ENCODE measurements at places on chromosomes 7 and 10. TPM values are rescaled to one million over a fixed set of nuclear protein-coding genes. Genes with fewer than 3 reads are reported as not detected.
A peak's percentile ranks its signal among the peaks of the same experiment; 100 is the strongest.

DNA sequence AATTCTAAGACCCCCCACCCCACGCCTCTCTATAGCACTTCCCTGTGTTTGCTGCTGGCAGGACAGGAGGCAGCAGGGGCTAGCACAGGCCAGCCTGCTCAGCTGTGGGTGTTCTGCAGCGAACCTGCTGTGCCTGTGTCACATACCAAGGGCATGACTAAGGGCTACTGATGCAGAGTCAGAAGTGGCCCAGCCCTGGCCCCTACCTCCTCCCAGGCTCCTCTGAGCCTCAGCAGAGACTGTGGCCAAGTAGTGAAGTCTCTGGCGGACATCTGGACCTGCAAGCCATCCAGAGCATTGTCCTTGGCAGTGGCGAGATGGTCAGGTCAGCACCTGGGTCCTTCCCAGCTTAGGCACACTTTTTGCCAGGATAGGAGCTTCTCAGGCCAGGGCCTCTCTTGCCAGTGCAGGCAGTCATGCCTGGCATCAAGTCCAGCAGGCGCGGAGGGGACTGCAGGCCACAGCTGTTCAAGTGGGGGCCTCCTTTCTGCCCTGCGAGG is 116.3 kb upstream of the RET start:
- DNase-seq = no peak

DNA sequence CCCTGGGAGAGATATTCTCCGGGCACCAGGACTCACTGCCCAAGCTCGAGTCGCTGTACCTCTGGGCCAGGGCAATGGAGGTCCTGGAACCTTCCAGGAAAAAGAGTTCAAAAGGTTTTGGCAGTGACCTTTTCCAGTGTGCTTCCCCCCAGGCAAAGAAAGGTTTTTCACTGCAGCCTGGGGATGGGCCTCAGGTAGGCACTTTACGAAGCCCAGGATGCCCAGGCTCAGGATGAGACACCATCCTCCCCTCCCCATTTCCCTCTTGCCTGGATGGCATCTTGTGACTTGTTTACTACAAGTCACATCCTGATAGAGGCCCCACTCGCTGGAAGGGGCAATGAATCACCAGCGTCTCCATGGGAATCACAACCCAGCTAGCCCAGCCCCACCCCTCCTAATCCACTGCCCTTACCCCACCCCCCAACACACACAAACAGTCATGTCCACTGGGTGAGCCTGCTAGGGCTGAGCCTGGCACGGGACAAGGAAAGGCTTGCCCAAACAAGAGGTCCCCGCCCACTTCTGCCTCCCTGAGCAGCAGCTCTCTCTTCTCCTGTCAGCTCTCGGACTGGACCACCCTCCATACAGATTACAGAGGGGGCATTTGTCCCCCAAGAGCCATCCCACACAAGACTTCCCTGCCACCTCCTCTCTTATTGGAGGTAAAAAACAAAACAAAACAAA is 93.8 kb upstream of the SMNDC1 start:
- DNase-seq = no peak

DNA sequence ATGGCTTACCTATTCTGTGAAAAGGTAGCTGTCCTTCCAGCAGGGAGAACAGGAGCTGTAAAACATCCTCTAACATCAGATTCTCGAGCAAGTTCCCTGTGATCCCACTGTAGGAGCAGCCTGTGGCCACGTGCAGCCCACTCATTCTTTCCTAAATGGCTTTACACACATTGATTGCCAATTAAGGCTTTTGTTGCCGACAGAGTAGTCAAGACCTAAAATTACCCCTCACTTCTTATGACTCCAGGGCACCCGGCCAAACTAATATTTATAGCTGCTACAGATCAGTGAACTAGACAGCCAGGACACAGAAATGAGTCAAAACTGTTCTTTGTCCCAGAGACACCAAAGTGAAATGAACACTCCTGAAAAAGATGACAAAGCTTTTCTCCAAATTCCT is 832.1 kb downstream of the SORCS3 start:
- no peak for DNase-seq

DNA sequence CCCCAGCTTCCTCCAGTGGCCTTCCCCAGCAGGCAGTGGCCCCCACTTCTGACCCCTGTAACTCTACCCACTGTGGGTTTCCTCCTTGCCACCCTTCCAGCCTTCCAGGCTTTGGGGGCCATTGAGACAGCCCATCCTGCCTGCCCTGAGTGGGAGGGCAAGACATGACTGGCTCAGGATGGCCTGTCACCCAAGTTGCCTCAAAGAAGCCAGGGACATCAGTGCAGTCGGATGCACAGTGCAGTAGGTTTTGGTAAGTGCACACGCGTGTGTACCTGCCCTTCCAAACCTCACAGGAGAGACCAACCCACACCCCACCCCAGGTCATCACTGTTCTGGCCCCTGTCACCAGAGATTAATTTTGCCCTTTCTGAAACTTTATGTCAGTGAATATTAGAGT is 22.7 kb downstream of the ZMIZ2 start:
- DNase-seq = no peak

PBLD gene
- 7.8 TPM for polyA plus RNA-seq

DNA sequence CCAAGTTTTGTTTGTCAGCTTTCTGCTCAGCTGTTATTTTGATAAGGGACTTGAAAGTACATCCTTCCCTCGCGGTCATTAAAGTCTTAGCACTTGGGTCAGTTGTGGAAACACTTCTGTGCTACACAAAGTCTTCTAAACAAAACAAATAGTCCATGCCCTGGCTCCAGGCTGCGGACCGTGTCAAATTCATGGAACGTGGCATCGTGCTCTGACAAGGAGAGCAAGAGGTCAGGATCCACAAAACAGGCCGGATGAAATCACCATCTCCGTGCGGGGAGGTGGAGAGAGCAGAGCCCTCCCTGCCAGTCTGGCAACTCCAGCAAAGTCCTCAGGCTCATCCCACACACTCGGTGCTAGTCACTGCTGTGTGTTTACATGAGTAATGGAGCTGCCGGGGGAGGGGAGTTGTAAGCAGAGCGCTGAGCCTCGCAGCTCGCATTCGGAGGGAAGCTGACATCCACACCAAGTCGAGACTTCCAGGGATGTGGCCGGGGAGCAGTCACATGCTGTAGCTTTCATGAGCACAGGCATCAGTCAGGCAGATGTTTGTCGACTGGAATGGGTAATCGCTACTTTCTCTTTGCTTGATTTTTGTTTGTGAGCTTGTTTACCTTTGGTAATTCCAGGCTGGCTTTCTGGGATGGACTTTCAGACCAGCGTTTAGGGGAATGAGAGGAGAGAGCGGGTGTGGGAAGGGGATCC is 147.6 kb downstream of the ARID5B start:
- DNase-seq = peak; percentile 91

DNA sequence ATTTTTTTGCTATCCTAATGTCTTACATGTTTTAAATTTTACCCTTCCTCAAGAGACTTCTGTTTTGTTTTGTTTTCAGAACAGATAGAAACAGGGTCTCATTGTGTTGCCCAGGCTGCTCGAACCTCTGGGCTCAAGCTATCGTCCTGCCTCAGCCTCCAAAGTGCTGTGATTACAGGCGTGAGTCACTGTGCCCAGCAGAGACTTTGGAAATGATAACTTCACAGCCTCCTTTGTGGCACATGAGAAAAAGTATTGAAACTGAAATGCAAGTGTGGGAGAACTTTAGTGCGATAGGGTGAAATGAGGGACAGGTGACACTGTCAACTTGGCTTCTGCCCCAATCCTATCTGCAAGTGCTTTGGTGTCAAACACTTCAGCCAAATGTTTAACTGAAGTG is 21.6 kb downstream of the IRF5 start:
- no peak for DNase-seq

FRMPD2 gene
- not detected for polyA plus RNA-seq

DNA sequence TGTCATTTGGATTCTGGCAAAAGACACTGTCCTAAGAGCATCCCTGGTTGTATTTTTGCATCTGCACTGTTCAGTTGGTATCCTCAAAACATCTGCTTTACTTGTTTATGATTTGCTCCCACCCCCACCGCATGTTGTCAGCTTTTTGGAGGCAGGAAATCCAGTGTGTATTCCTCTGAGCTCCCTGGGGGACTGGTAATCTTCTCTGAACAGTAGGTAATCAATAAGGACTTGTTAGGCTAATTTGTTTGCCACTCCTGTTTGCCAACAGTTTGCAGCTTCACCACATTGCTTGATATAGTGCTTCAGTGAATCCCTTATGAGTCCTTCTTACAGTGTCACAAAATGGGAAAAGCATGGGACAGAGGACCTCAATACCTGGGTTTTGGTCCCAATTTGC is 49.1 kb downstream of the FEZF1 start:
- no peak for DNase-seq

- DNase-seq = no peak
Measured at GRCh38 chr10:91319336-91319735, 90.8 kb upstream of the HECTD2 start.

DNA sequence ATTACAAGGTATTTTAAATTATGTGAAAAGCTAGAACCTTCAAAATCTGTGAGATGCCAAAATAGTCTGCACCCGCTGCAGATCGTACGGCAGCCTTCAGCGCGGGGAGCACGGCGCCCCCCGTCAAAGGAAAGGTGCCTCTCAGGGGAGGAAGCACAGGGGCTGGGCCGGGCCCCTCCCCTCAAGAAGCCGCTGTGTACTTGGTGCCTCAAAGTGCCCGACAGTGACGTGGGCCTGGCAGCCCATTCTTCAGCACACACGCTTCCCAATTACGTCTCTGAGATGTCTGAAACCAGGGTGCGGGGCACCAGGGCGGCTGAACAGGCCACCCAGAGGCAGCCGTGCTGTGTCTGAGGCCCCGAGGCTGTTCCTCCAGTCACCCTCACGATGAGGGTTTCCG is 116.1 kb downstream of the INPP5A start:
- DNase-seq = no peak

DNA sequence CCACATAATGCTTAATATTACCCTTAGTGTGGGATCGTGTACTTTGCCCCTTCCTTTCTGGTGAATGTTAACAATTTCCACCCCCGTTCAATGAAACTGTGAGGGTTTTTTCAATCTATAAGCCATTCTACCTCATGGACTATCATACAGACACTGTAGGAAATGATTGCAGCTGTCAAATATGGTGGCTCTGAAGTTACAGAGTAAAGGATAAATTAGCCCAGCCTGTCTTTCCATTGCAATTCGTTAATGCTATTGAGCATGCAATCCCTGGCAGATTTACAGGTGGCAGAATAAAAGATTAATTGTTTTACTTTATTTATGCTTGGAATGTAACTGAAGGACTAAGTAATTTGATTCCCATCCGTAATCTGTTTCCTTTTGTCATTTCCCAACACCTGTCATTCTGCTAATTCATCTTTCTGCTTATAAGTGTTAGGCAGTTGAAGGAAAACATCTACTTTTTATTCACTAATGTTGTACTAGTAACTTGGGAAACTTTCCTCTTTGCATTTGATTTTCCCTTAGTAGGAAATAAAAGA is 1211.6 kb upstream of the LRRN3 start:
- DNase-seq = no peak

CHST12 gene
- 3.9 TPM for polyA plus RNA-seq

SEC31B gene
- 8.1 TPM for polyA plus RNA-seq

PAPOLB gene
- not detected for polyA plus RNA-seq

- no peak for DNase-seq
Measured at GRCh38 chr10:103042129-103042528, 124.0 kb downstream of the CNNM2 start.

GRCh38 chr10:96588616-96589419 is 2.0 kb upstream of the TM9SF3 start:
- no peak for DNase-seq

Measured in ovary (tissue), 10 donors.